ENCODE measurements at places on chromosomes 6 and 20.
A peak's percentile ranks its signal among the peaks of the same experiment; 100 is the strongest.

DNA sequence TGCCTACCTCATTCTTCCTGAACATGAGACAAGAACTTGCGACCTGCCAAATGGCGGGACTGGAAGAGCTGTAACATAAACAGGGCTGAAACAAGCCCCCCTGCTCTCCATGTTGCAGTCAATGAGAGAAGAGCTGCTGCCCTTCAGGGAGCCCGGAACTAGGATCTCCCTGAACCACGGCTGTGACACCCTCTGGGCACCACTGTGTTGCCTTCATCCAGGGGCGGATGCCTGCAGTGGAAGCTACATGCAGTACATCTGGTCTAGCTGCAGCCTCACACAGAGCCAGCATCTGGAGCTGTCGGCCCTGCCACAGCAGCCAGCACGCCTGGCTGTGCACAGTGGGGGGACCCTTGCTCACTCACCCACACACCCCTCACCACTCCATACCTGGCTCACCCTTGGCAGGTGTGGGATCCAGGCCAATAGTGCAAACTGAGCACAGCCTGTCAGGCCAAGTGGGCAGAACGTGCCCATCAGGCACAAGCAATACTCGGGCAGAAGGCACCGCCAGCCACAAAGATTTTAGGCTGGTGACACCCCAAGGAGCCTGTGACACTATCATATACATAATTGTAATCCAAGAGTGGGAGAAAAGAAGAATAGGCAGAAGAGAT, 451.3 kb downstream of the HTR1B start:
- no peak for DNase-seq

- no peak for DNase-seq
These were observed 634 bp downstream of the ITPA start for GRCh38 chr20:3209946-3210317.

GRCh38 chr6:28001751-28002150, 44.7 kb downstream of the OR2B6 start:
- no peak for DNase-seq

DNA sequence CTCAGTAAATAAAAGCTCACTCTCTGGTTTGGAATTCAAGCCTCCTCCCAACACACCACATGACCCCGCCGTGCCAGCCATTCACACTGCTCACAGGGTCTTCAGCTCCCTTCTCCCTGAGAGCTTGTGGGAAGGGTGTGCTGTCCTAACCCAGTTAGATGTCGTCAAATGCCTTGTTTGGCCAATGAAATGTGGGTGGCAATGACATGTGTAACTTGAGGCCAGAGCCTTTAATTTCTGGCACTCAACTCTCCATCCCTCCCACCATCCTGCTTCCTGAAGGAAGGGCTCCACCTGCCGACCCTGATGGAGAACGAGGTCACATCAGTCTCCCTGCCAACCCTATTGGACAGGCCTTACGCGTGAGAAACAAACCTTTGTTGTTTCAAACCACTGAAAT, 224.5 kb upstream of the AGPAT4 start:
- no peak for DNase-seq

DNA sequence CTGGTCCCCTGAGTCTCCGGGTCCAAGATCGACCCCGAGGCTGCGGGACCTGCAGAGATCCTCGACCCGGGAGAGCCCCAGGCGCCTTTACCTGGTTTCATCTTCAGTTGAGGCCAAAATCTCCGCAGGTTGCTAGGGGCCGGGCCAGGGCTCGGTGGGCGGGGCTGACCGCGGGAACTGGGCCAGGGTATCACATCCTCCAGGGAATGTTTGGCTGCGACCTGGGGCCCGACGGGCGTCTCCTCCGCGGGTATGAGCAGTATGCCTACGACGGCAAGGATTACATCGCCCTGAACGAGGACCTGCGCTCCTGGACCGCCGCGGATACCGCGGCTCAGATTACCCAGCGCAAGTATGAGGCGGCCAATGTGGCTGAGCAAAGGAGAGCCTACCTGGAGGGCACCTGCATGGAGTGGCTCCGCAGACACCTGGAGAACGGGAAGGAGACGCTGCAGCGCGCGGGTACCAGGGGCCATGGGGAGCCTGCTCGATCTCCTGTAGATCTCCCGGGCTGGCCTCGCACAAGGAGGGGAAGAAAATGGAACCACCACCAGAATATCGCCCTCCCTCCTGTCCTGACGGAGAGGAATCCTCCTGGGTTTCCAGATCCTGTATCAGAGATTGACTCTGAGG, 53.8 kb upstream of the POLR1H start:
- DNase-seq: peak; percentile 9

- no peak for DNase-seq
These were observed 8.5 kb upstream of the SOD2 start for GRCh38 chr6:159701413-159701999.

DNA sequence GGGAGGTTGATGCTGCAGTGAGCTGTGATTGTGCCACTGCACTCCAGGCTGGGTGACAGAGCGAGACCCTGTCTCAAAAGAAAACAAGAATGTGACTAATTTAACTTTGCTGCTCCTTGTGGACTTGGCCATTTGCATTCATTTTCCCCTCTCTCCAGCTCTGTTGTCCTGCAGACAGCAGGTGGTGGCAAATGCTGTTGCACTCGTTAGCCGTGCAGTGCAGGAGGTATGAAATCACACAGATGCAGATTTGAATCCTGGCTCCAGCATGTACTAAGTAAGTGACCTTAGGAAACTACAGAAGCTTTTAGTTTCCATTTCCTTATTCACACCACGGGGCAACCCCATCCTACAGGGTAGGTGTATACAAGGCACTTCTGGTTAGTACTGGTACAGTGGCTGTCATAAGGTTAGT, 9.6 kb upstream of the BEND3 start:
- no peak for DNase-seq

DNA sequence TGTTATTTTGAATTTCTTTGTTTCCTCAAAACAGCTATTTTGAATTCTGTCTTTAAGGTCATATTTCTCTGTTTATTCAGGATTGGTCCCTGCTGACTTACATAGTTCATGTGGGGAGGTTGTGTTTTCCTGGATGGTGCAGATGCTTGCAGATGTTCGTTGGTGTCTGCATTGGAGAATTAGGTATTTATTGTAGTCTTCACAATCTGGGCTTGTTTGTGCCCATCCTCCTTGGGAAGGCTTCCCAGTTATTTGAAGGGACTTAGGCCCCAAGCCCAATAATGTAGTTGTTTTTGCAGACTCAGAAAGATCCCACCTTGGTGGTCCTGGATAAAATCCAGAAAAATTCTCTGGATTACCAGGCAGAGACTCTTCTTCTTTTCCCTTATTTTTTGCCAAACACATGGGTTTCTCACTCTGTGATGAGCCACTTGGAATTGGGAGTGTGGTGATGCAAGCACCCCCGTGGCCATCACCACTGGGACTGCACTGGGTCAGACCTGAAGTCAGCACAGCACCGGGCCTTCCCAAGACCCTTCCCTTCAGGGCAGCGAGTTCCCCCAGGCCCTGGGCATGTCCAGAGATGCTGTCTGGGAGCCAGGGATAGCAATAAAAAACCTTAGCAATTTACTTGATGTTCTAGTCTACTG, 81.6 kb upstream of the EZR start:
- no peak for DNase-seq

GRCh38 chr6:25085756-25086155, 150.0 kb upstream of the RIPOR2 start:
- DNase-seq: no peak

- DNase-seq: no peak
These were observed 300.5 kb downstream of the PLCB1 start for GRCh38 chr20:8432435-8433148.

DNA sequence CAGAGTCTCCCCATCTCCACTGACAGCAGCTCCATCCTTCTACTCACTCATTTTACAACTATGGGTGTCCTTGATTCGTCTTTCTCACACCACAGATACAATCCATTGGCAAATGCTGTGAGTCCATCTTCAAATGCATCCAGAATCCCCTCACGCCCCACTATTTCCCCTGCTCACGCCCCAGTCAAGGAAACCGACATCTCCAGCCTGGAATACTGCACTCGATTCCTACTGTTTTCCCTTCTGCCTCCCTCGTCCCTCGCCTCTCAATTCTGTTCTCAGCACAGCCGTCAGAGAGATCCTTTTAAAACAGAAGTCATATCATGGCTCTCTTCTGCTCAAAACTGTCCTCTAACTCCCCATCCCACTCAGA, 4.7 kb downstream of the HLA-B start:
- no peak for DNase-seq

DNA sequence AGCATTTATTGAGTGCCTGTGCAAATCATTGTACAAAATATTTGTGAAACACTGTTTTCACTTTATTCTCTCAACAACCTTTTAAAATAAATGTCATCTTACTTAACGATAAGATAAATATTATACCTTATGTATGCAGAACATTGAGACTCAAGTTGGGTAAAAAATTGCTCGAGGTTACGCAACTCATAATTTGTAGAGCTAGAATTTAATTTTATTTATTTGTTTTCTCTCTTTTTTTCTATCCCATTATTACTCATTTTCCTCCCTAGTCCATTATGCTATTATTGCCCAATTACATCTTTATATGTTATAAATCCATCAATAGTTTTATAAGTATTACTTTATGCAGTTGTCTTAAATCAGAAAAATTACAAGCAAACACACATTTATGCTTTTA, 77.4 kb upstream of the ELOVL5 start:
- no peak for DNase-seq

- no peak for DNase-seq
These were observed 21.7 kb downstream of the SERPINB9 start for GRCh38 chr6:2881423-2881822.

- DNase-seq: no peak
These were observed 5.1 kb downstream of the KIAA1755 start for GRCh38 chr20:38255393-38255792.

DNA sequence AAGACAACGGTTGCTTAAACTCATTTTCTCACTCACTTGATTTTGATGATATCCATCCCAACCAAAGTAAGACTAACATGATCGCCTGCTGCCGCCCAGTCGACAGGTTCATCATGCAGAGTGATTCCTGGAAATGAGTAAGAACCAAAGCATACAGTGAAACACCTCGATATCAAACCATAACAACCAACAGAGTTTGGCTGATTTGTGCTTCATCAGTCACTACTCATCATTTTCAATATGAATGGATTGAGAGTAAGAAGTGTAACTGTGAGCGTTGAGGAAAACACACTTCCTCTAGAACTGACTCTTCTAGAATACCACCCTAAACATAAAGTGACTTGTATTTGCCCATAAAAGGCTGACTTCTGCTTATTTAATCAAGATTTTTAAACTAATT, 29.2 kb upstream of the ALDH8A1 start:
- no peak for DNase-seq

DNA sequence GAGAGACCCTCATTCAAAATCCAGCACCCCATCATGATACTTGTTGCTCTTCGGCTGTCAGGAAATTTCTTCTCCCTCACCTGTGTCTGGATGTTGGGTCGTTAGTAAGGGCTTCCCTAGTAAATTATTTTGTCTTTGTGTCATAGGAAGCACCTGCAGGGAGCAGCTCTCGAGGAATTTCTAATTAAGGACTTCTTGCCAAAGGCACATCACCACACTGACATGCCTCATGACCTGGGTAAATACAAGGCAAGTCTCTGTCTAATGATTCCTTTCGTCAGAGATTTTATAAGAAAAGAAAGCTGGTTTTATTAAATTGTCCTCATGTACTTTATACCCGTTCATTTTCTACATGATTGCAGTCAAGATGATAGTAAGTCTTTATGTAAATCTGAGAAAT, at the start of gene NOX3:
NOX3 (minus strand) TSS at position 74 of the 400 bp plus-strand sequence; CDS start at position 35, 39 bp downstream.
- DNase-seq: no peak

DNA sequence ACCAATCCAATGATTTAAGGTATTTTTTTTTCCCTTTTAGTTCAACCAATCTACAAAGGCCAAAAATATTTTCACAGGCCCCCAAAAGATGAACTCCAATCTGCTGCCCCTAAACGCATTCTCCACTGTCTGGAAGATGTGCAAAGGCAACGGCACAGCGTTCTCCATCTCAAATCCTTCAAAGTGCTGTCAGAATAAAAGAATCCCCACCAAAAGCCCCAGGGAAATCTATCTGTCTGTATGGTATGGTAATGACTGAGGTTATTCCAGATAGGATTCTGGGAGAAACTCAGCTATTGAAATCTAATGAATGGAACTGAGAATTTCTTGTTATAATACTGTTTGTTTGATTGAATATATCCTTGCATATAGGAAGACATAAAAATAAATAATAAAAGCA, 217.8 kb upstream of the CCN2 start:
- no peak for DNase-seq

GRCh38 chr6:40152196-40152595, 217.9 kb upstream of the MOCS1 start:
- no peak for DNase-seq

- DNase-seq: no peak
These were observed 30.7 kb downstream of the PAK5 start for GRCh38 chr20:9808166-9808565.

DNA sequence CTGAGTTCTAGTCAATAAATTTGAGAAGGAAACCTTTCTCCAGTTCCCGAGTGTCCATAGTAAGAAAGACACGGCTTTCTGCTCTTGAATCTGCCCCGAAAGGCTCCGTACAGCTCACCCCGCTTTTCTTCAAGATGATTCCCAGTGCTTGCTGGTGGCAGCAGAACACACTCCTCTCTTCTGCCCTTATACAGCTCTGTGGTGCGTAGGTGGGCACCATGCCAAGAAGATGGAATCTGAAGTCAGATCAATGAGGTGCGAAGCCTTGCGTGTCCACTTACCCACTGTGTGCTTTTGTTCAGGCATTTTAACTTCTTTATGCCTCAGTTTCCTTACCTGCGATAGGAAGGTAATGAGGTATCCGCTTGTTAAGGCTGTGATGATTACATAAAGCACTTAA, 142.2 kb downstream of the WDR27 start:
- no peak for DNase-seq

- DNase-seq: no peak
These were observed 771 bp upstream of the PPP1R3G start for GRCh38 chr6:5084360-5084780.

DNA sequence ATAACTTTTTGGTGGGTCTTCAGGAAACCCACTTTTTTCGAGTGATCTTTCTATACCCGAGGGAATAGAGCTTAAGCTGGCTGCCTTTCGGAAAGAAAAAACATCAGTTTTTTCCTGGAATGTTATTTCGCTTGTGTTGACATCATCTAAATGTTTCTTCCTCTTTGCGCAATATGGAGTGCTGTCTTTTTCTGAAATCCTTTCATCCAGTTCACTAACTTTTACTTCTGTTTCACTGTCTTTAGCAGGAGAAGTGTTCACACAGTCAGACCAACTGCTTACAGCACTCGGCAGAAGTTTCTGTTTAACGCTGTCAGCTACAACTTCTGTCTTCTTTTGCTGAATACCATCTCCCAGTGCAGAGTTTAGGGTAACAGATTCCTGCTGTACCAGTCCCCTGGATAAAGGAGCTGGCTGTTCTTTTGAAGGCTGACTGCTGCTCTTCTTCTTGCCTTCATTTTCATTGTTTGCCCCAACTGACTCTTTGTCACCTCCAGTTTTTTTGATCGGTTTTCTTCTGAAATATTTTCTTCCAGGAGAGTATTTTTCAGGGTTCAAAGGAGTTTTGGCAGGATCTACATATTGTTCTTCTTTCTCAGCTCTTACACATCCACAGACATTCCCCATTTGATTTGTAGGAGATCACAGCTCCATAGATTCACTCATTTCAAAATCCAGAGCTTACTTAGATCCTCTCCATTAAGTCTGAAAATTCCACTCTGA, 50.0 kb upstream of the DST start:
- no peak for DNase-seq

GRCh38 chr6:128397996-128398395, 122.4 kb downstream of the PTPRK start:
- no peak for DNase-seq

GRCh38 chr6:131652472-131652871, 15.4 kb downstream of the ENPP3 start:
- no peak for DNase-seq

All from activated gamma-delta T cell treated with Interleukin-2 at 50 U/mL for 16 hours (primary cell).